ENCODE measurements at places on chromosomes 1 and 21.

- DNase-seq = peak; percentile 25
These were observed 37.3 kb downstream of the MAST2 start for GRCh38 chr1:45840704-45841103.

- no peak for DNase-seq
These were observed 58.9 kb downstream of the SWT1 start for GRCh38 chr1:185215911-185216310.

DNA sequence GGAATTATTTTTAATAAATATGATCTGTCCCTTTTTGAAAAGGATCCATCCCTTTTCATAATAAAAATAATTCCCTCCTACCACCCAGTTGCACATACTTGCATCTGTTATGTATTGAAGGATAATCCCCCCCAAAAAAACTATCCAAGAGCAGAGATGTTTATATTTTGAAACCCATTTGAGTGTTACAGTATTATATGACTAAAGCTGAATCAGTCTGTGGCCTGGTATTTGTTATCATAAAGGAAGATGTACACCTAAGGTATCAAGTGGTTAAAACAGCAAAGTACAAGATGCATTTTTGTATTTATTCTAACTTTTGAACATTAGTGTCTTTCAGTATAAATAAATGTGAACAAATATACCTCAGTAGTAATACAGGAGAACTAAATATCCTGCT lies 12.7 kb upstream of the TGFB2 start:
- DNase-seq = no peak

DNA sequence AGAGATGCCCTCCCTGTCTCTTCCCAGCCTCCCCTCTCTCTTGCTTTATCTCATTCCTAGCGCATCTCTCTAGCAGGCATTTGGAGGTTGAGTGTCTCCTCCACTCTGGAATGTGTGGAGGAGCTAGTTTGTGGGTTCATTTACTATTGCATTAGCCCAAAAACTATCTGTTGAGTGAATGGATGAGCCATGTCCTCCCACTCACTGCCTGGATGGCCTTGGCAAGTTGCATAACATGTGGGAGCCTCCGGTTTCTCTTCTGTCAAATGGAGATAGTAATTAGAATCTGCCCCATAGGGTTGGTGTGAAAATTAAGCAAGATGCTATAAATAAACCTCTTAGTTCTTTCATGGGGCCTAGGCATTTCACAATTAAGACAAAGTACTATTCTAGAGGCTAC lies 181.8 kb downstream of the KAZN start:
- no peak for DNase-seq

GRCh38 chr1:49298304-49298703 lies 521.6 kb upstream of the BEND5 start:
- DNase-seq = no peak

GRCh38 chr1:222048094-222048595 lies 306.3 kb upstream of the DUSP10 start:
- peak; percentile 9 for DNase-seq

DNA sequence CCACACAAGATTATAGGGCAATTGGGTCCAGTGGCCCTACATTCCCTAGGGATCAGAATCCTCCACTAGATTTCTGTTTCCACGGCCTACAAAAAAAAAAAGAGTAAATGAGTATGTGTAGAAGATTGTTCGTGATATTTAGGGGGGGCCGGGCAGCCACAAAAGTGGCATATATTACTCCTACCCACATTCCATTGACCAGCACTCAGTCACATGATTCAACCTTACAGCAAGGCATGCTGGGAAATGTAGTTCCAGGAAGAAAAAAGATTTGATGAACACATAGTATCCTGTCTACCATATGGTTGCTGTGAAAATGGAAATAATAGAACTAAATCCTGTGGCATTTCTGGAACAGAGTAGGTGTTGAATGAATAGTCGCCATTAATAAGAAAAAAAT lies 43.4 kb upstream of the GJB5 start:
- DNase-seq = peak; percentile 17

DNA sequence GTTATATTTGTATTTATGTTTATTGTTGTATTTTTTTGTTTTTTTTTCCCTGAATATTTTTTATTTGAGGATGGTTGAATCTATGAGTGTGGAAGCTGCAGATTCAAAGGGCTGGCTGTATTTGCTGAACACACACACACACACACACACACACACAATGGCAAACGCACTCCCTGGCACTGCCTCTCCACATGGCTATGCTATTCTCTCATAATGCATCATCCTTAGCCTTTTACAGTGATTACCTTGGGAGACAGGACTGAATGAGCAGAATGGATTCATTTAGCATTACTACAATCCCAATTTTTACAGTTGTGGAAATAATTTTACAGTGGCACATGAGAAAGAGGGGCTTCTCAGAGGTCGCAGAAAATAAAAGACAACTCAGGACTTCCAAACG lies 390.1 kb downstream of the PCP4 start:
- DNase-seq = no peak

GRCh38 chr1:165575468-165576099 lies 31.8 kb downstream of the LRRC52 start:
- DNase-seq = no peak

- no peak for DNase-seq
These were observed 8.7 kb upstream of the EXTL1 start for GRCh38 chr1:26012864-26013263.

GRCh38 chr1:914131-914890 lies 9.4 kb upstream of the SAMD11 start:
- DNase-seq = no peak

GRCh38 chr1:27527890-27528817 lies 38.2 kb upstream of the WASF2 start:
- peak; percentile 43 for DNase-seq

DNA sequence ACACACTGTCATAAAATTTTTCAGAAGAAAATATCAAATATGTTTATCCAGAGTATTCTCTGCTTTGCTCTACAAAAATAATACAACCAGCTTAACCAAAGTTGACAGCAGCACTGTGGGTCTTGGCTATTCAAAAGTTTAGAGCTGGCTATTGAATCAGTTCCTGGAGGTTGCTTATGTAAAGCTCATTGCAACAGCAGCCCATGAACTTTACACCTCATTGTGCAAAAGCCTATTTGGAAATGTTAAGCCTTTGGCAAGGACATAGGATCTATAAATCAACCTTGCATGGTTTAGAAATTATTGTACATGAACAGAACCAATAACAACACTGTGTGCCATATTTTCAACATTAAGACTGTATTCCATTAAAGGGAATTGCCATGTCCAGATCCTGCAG lies 714.9 kb downstream of the ADGRL2 start:
- no peak for DNase-seq

DNA sequence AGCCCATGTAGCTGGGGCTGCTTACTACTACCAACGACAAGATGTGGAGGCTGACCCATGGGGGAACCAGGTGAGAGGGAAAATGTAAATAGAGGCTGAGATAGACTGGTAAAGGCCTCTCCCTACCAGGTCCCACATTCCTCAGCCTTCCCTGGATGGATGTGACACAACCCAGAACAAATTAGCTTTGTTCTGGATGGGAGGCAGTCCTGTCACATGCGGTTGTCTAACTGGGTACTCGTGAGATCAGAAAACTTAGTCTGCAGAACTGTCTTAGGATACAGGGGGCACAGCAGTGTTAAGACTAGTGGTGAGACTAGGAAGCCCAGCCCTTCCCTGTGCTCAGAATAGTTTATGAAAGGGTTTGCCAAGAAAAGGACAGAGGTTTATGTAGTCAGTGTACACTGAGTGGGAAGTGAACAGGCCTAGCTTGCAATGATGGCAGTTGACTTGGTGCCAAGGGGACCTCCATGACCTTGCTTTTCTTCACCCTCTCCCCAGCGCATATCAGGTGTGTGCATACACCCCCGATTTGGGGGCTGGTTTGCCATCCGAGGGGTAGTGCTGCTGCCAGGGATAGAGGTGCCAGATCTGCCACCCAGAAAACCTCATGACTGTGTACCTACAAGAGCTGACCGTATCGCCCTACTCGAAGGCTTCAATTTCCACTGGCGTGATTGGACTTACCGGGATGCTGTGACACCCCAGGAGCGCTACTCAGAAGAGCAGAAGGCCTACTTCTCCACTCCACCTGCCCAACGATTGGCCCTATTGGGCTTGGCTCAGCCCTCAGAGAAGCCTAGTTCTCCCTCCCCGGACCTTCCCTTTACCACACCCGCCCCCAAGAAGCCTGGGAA lies 8.4 kb downstream of the MMACHC start:
- DNase-seq = no peak

GRCh38 chr1:113552244-113552643 lies 161.9 kb downstream of the MAGI3 start:
- DNase-seq = no peak

- DNase-seq = no peak
These were observed 4.0 kb upstream of the ST6GALNAC3 start for GRCh38 chr1:76070538-76070937.

DNA sequence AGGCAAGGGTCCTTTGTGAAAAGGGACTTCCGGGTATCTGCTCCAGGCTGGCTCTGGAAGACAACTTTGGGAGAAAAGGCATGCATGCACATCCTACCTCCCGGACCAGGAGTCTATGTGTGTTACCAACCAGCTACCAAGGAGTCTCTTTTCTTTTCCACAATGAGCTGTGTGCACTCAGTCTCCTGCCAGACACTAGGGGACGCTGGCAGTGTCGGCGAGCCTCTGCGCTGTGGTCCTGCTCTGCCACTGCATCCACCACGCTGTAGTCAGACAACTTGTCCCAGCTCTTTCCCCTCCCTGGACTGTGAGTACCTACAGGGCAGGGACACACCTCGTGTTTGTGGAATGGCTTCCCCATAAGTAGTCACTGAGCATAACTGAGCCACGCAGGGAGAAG lies 5.1 kb upstream of the SSR2 start:
- DNase-seq = peak; percentile 58

DNA sequence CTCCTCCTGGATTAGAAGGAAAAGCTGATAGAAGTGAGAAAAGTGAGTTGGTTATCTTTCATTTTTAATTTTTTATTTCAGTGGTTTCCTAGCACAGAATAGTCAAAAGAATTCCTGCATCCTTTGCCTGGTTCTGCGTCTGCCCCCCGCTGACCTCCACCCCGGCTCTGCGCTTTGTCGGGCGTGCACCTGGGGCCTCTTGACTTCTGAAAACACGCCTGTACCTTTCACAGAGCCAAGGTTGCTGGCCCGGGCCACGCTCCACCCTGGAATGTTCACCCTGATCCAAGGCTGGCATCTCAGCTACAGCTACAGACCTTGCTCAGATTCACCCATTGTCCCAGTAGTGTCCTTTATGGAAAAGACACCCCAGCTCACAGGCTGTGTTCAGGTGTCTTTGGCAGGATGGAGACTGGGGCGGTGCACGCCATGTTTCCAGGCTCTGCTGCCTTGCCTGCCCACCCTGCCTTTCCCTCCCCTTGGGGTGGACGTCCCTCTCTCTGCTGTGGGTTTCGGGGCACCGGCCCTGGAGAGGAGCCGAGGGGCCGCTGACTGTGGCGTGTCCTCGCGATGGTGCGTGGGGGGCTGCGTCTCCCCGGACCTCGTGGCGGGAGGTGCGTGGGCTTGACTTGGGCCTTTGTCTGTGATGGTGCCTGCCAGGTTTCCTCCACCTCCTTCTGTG lies 40.3 kb upstream of the DIP2A start:
- DNase-seq = no peak

DNA sequence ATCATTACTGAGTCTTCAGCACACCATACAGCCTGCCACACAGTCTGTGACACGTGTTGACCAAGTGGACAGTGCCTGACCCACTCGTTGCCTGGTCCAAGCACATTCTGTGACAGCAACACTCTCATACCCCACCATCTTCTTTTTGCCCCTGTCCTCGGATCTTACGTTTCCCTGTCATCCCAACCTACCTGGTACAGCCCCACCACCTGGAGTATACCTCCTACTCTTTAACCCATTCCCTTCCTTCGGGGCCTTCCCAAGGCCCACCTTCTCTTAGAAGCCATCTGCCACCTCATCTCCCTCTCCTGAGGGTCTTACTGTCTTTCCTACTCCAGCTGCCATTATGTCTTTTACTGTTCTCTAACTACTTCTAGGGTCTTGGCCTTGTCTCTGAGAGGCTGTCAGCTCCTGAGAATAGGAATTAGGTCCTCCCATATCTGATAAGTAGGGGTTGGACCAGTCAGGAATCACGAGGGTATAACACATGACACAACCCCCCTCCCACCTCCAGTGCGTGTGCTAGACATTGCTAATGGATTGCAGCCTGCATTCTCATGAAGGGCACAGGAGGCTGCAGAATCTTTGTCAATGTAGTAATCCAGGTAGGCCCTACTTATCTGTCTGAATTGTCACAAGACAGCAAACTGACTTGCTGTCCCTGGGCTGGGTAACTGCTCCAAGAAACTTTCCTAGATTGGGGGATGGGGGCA lies 13.0 kb downstream of the GRHL3 start:
- DNase-seq = no peak

DNA sequence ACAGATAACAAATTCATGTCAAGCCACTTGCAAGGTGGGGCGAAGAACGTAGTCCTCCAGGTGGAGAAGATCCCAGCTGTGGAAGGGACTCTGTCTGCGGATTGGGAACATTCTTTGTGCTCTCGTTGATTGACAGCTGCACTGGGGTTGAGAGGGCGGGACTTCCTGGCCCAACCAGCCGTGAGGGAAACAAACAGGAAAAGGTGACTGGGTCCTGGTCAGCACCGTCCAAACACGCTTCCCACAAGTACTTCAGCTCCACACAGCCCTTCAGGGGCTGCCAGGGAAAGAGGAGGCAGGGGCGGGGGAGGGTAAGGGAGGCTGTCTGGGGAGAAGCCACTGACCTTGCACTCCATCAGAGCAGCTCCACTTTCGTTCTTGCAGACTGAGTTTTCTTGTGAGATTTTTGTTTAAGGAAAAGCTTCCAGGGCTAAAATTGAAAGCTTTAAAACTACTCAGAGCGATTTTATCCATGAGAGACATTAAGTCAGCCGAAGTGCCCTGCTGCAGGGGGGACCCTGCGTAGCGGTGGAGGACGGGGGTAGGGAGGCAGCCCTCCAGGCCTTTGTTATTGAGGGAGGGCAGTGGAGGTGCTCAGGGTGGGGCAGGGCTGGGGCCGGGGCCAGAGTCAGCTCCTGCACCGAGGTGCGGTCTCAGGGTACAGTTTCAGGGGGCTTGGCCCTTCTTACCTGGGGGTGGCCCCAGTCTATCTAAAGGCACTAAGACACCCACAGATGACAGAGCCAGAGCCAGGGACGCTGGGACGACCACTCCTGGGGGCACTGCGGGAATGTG lies 21.6 kb upstream of the STUM start:
- DNase-seq = no peak

DNA sequence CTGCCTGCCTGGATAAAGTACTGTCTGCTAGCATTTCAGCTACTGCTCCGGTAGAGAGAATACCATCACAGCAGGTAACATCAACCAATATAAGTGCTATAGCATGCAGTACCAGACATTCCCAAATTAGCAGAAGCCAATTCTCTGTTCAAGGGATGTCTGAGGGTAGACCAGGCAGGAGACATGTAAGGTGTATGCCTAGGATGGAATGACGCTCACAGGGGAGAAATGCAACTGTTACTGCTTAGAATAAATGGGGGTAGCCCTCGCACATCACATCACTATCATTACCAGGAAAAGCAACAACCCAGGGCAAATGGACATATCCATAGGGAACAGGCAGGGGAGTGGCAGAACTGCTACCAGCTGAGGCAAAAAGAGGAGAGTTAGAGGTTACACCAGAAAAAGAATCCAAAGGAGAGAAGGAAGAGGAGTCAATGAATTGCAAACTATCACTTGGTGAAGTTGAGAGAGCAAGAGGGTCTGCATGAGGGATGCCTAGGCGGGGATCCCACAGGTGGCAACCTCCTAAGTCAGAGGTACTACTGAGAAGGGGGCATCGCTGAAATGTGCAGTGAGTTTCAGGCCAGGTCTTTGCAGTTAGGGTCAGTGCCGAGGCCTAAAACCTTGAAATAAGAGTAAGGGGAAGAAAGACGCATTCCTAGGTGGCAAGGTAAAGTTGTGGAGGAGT lies 1.1 kb downstream of the UBE2Q1 start:
- DNase-seq = no peak

GRCh38 chr1:216640100-216640499 lies 83.1 kb downstream of the ESRRG start:
- DNase-seq = no peak
